ENCODE measurements at places on chromosomes 3 and 15.

DNA sequence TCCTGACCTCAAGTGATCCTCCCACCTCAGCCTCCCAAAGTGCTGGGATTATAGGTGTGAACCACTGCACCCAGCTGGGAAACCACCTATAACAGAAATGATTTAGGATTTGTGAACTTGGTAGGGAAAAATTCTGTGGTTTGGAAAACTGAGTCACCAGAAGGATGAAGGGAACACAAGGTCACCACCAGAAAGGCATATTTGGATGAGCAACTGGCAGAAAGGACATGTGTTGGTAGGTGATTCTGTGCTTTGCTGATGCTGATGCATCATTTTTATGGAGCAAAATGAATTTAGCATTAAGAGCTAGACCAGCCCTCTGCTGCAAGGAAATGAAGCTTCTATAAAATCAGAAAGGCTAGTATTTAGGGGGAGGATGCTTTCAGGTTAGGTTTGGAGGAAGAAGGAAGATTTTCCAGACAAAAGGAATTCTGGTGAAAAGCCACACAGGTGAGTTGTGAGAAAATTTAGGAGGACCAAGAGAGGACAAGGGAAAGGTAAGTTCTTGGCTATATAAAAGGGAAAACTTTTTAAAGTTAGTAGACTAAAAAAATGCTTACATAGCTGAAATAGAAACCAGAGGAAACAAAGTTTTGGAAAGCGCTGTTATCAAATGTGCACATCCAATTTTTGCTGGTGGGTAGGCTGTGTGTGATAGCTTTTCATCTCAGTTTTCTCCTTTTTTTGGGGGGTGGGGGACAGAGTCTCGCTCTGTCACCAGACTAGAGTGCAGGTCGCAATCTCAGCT lies 3.6 kb downstream of the PXK start:
- DNase-seq: no peak

- no peak for DNase-seq
Measured at GRCh38 chr3:155846119-155846518, 8.1 kb downstream of the SLC33A1 start.

DNA sequence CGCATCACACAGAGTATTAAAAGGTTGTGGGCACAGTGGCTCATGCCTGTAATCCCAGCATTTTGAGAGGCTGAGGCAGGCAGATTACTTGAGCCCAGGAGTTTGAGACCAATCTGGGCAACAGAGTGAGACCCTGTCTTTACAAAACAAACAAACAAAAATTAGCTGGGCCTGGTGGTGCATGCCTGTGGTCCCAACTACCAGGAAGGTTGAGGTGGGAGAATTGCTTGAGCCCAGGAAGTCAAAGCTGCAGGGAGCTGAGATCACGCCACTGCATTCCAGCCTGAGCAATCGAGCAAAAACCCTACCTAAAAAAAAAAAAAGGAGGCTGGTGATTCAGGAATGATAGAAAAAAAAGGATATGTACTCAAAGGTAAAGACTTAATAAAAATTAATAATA lies 28.2 kb upstream of the ST6GAL1 start:
- no peak for DNase-seq

DNA sequence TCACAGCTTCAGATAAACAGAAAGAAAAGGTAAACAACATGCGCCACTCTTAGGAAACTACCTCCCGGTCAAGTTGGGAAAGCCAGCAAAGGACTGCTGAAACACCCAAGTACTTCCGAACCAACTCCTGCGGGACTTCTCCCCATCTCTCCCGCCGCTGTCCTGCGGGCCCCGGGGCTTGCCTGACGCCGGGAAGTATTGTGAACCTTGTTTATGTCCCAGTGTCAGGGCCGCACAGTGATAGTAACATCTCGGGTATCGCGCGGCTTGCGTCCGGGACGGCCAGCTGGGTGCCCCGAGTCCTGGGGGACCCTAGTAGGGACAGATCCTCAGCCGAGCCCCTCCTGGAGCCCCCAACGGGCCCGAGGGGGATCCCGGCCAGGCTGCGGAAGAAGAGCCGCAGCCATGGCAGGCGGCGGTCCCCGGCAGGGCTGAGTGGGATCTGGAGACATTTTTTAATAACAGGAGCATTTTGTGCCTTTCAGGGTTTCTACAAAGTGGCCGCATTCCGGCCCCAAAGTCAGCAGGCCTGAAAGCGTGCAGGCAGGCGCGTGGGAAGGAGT lies 756 bp downstream of the CLPX start:
- no peak for DNase-seq

DNA sequence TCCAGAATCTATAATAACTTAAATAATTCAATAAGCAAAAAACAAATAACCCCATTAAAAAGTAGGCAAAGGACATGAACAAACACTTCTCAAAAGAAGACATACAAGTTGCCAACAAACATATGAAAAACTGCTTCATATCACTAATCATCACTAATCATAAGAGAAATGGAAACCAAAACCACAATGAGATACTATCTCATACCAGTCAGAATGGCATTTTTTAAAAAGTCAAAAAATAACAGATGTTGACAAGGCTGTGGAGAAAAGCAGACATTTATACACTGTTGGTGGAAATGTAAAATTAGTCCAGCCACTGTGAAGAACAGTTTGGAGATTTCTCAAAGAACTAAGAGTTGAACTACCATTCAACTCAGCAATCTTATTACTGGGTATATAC lies 19.5 kb upstream of the ZMAT3 start:
- DNase-seq: no peak

DNA sequence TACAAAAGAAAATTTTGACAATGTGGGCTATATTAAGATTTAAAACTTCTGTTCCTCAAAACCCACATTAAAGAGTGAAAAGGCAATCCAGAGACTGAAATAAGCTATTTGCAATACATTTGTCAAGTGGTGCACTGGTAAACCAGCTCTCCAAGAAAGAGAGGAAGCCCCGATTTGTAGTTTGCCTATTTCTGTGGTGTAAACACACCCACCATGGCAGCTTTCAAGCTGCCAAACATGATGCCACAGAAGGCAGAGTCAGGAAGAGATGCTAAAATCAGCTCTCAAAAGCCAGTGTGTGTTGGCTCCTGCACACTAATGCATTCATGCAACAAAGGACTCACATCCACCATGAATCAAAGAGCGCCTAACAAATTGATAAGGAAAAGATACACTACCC lies 17.5 kb downstream of the RFTN1 start:
- DNase-seq: no peak

DNA sequence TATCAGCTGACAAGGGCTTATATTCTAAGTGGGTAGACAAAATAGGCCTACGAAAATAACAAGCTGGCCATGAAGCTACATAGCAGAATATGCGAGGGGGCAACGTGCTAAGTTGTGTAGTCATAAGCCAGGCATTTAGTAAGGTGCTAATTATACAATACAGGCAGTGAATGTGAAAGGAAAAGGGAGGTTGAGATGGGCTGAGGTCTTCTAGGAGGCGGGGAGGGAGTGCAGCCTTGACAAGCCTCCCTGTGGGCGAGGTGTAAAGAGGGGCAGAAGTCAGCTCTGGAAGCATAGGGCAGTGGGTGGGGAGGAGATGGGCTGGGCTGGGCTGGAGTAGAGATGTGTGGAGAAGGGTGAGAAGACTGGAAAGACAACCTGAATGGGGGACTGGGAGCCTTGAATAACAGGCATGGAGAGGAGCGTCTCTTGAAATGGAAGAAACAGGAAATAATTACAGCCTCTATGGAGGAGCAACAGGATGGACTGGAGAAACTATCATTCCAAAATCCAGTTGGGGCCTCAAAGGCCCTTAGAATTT lies 1.2 kb downstream of the TIGIT start:
- no peak for DNase-seq

- no peak for DNase-seq
Measured at GRCh38 chr3:46411271-46411670, 4.2 kb downstream of the CCRL2 start.

DNA sequence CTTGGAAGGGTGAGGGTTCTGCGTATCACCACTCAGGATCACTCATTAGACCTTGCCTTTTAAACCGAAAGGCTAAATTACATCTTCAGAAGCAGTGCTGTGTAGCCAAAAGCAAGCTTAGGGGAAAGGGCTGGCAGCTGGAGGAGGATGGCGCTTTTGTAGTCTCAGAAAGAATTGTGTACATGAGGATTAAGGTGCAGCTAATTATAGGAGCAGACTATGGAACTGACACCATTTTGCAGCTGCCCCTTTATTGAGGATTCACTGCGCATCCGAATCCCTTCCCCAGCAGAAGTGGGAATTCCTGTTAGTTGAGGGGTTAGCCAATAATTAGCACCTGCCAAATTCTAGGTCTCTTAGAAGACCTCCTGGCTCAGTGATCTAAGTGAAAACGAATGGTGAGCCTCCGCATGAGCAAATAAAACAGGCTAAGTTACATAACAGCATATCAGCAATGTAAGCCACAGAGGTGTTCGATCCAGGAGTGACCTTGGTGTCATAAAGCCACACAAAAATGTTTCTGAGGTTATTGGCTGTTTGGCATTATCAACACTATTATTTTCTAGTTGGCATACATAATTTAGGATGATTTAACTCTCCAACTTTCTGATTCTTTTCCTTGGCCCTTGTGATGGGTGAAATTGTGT lies 42.6 kb upstream of the SEMA6D start:
- DNase-seq: no peak

- DNase-seq: no peak
Measured at GRCh38 chr3:194756791-194757325, 71.2 kb downstream of the FAM43A start.

DNA sequence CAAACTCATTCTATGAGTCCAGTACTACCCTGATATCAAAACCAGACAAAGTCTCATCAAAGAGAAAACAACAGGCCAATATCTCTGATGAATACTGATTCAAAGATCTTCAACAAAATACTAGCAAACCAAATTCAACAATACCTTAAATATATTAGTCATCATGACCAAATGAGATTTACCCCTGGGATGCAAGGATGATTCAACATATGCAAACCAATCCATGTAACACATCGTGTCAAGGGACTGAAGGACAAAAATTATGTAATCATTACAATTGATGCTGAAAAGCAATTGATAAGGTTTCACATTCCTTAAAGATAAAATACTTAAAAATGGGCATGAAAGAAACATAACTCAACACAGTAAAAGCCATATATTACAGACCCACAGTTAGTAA lies 1476.9 kb downstream of the SI start:
- DNase-seq: no peak

DNA sequence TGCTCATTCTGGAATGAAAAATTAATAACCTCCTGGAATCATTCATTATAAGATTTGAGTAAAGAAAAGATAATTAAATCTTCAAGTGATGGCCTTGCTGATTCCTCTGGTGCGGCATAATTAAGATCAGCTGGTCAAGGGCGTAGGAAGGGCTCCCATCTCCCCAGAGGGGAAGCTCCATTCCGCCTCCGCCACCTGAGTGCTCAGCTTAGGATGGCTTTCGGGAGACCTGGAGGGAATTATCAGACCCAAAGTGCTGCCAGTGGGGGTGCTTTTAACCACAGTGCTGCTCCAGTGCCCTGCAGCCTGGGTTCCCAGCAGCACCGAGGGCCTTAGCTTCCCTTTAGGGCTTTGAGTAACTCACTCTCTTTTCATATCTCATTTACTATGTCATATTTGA lies 556.6 kb upstream of the RGMA start:
- no peak for DNase-seq

GRCh38 chr3:69354948-69355347 lies 30.9 kb downstream of the FRMD4B start:
- no peak for DNase-seq

DNA sequence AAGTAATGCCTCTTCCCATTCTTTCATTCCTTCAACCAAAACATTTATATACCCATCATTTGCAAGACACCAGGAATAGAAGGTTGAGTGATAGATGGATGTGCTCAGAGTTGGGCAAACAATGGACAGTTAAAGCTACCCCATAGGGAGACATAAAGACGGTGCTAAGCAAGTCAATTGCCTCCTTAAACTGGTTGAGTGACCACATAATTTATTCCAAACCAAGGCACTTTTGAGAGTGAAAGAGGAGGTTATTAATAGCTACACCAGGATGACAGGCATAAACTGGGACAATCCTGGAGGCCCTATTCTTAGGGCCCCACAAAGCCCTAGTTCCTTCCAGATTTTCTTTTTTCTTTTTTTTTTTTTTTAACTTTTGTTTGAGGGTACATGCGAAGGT lies 21.4 kb upstream of the DYNC1LI1 start:
- no peak for DNase-seq

GRCh38 chr3:155233213-155233612 lies 60.3 kb downstream of the STRIT1 start:
- no peak for DNase-seq

DNA sequence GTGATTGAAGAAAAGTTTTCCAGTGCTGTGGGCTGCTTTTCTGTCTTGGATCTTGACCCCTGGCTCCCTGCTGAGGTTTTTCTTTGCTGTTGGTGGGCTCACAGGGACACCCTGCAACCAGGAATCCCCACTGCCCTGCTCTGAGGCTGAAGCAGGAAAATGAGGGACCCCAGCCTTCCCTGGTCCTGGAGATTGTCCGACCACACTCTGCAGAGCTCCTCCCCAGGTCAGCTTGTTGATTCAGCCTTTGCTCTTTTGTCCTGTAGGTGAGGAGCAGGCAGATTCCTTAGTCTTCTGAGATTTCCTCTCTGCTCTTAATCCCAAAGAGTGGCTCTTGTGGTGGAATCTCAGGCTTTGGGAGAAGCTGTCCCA lies 194.5 kb downstream of the RPLP1 start:
- DNase-seq: no peak

DNA sequence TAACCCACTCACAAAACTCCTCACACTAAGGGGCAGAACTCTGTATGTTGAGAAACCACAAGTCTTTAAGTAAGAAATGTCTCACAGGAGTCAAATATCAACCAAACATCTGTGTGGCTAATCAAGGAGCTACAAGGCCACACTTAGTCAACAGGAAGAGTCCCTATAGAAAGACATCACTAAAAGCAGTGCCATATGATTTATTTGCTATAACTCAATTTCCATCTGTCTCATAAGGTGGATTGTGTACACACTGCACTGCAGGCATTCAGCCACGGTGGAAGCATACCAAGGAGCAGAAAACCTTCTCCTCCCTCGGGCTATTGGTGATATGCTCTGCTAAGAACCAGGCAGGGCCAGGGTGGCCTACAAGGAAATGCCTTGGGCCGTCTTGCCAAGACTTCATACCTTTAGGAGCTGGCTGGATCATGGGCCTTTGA lies 197.6 kb upstream of the CFAP20DC start:
- no peak for DNase-seq

Measured in stimulated activated CD8-positive, alpha-beta memory T cell treated with anti-CD3 and anti-CD28 coated beads, Interleukin-7, amount 100 ng/mL, for 1 hour (primary cell).